T1000 (cell line): ENCODE measurements at places on chromosomes 6 and 20.

DNA sequence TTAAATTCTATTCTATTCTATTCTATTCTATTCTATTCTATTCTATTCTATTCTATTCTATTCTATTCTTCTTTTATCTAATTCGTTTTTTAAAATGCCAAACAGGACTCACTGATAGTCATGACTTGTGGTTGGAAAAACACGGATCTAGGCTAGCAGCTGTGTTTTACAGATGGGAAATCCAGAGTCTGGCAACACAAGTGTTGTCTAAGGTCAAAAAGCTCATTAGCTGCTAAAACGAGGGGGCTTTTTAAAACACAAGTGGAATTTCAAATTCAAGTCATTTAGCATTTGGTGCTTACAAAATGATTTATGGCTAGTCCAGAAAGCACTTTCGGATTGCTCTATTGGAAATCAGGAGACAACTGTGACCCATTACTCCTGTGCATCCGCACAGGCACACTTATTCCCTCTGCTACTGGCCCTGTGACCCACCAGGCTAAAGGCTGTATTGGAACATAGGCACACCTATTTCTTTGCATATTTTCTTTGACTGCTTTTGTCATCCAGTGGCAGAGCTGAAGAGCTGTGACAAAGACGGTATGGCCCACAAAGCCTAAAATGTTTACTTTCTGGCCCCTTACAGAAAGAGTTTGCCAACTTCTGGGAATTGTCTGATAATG is 17.8 kb upstream of the MLIP start:
- DNase-seq, result no peak

DNA sequence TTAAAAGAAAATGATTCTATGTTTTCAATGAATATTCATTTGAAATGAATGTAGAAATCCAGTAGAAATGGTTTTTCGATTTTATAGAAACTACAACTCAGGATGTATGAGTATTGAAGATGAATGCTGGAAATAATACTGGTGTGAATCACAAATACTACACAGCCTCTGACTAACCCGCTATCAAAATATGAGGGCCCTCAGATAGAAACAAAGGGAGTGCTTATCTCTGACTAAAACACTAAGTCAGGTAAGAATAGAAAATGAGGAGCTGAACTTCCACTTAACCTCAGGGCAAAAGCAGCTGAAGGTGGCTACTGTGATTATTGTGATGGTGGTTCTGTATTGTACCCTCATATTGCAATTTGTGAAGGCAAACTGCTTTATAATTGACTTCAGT is 220.9 kb upstream of the RNF217 start:
- DNase-seq, result no peak

DNA sequence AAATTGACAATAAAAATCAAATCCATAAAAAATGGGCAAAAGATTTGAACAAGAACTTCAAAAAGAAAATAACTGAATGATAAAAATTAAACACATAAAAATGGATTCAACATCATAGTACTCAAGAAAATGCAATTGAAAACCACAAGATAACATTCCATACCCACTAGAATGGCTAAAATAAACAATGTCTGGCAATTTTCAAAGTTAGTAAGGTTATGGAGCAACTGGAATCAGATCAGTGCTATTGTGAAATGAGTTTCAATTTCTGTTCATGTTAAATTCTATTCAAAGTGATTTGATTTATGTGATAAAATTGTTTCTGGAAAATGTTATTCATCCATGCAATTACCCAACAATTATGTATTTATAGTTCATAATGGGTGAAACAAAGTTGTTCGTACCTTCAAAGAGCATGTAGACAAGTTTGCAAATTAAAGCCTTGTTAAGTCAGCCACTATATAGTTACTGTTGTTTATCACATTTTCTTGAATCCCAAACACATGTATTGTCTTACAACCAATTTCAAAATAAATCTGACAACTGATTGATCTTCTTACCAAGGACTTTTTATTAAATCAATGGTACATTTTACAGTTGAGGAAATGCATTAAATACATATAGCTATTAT is 151.5 kb upstream of the CENPW start:
- no peak for DNase-seq

GRCh38 chr6:149046822-149047246 is 270.7 kb upstream of the TAB2 start:
- DNase-seq, result no peak

DNA sequence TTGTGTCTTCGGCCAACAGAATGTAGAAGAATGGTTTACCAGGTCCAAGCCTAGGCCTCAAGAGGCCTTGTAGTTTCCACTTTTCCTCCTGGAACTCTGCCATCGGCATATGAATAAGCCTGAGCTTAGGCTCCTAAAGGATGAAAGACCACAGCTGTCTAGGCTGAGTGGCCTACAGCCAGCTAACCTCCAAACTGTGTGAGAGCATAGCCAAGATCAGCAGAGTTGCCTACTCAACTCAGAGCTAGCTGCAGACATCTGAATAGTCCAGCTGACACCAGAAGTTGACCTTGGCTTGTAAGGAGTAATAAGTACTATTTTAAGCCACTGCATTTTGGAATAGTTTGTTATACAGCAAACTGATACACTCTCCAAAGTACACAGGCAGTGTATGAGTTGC is 52.6 kb upstream of the SMIM29 start:
- DNase-seq, result no peak

DNA sequence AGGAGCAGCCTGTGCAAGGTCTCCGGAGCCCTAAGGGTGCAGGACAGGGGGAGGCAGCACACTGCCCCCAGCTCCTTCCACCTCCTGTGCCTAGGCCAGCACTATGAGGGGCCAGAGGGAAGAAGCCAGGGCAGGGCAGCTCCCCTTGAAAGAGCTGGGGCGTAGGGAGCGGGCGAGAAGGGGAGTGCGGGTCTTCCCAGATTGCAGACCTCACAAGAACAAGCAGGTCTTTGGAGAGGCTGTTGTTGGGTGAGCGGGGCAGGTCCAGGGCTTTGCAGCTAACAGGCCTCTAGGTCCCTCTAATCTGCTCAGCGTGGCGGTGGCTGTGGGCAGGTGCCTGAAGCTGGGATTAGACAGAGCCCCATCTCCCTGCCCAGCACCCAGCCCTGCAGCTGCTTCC is 22.4 kb upstream of the CST1 start:
- no peak for DNase-seq

DNA sequence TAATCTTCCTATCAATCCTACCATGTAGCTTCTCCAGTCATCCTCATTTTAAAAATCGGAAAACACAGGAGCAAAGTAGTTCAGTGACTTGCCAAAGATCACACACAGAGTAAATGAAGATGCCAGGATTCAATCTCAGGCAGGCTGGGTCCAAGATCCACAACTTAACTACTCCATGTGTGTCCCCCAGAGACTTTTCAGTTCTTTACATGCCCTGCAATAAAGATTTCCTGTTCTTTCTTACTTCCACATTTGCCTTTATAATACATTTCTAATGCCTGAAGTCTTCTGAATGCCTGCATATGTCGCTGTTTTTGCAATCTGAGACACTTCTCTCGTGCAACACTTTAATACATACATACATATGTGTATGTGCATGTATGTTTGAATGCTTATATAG is 121.7 kb upstream of the MARCKS start:
- no peak for DNase-seq

- no peak for DNase-seq
Observed at GRCh38 chr6:162615016-162615705, 112.4 kb downstream of the PRKN start.

DNA sequence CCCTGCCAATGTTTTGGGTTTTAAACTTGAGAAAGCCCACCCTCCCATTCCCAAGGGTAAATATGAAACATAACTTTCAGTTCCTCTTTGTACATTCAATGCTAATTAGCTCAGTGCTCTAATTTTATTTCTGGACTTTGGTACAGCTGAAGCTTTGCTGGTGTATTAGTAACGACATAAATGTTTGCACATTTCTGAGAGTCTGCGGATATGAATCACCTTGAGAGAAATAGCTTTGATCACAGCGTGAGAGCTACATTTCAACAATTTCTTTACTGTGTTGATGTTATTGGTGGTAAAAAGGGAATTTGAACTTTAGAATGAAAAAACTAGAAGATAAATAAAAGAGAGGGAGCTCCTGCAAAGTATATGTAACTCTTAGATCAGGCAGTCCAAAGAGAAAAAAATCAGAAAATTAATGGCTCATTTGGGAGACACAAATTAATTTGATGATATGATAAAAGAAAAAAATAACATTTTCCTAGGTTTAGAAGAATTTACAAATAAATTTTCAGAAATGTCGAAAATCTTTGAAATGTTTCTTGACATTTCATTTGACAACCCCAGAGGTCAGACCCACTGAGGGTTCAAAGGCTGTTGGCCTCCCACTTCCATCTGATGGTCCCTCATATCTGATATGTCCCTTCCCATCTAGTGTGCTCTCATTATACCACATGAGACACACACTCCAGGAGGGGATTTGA is 38.5 kb upstream of the CAP2 start:
- DNase-seq, result no peak

DNA sequence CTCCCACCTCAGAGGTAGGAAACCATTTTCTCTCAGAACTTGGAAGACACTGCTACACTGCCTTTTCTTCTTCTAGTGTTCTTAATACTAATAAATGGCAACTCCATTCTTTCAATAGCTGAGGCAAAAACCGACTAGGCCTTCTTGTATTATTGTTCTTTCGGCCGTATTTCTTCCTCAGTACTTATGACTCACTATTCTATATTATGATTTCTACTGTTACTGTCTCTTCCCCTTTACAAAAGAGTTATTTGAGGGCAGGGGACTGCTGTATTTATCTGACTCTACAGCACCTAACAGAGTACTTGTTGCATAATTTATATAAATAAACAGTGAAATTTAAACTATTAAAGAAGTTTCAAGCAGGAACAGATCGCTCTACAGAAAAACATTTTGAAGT is 3.1 kb downstream of the DNAAF9 start:
- DNase-seq, result no peak

DNA sequence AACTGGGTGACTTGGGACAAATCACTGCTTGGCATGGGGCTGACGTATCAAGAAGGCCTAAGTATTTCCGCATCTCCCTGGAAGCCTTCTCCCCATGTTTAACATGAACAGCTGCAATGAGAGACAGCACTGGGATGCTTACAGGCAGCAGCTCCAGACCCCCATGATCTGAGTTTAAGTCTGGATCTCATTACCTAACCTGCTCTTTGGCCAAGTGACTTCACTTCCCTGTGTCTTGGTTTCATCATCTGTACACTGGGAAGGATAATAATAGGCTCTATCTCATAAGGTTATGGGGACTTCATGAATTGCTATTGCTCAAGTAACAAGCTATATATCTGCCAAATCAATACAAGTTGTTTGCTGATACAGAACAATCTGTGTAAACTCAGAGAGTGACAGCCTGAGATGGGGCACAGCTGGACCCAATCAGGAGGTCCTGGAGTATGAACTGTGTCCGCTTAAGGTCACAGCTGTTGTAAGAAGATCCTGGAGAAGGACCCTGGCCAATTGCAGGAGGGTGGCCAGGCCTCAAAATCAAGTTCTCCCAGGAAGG is 56.0 kb downstream of the TGM2 start:
- DNase-seq, result no peak

DNA sequence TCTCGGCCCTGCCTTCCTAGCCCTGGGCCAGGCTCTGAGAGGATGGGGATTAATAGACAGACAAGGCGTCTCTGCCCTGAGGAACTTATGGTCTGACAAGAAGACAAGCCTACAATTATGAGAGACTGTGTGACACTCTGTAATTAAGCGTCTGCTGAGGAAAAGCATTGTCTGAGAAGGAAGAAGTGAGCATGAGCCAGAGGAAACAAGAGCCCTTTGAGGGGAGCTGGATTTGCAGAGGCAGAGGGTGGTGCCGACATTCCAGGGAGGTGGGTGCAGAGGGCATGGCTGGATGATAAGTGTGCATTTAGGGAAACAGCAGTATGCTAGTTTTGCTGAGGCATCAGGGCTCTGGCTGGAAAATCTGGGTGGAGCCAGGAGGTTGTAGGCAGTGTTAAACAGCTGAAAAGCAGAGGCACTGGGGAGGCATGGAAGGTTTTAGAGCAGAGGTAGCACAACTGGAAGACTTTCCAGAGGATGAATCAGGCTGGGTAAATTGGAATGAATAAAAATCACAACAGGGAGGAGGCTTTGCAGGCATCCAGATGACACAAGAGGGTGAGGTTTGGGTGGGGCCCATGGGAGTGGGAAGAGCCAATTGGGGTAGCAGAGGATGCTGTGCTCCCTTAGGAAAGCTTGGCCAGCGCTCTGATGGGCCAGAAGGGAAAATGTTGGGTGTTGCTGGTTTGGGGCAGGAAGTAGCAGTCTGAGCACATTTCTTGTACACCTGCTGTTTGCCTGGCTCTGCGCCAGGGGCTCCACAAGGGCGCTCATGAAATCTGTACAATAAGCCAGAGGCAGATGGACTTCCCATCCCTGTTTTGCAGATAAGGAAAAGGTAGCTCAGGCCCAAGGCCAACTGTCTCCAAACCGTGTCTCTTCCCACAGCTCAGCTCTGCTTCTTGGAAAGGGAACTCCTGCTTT is 74.0 kb upstream of the MYL9 start:
- no peak for DNase-seq

- no peak for DNase-seq
Observed at GRCh38 chr6:84172080-84172479, 55.4 kb downstream of the CEP162 start.

GRCh38 chr6:127914240-127914639 is 13.4 kb upstream of the THEMIS start:
- DNase-seq, result no peak

DNA sequence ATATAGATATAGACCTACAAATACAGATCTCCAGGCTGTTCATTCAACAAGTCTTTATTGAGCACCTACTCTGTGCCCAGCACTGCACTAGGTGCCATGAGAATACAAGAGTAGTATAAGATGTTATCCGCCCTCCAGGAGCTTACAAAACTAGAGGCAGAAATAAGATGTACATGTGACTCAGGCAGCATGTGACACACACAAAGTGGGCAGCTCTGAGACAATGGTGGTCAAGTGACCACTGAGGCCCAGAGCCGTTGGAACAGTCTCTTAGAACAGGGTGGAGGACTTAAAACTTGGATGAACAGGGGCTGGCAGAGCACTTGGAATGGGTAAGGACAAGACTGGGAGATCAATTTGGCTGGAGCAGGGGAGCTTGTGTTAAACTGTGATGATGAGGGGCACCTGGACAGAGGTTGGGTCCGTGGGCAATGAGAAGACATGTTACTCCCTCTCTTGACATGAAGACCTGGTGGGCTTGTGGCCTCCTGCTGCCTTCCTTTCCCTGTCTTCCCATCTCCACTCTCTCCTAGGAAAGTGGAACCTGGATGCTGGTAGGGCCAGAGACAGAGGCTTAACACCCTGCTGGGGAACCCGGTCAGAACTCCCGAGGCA is 21.2 kb downstream of the TRIM15 start:
- DNase-seq, result no peak

GRCh38 chr6:3500262-3501014 is 43.6 kb upstream of the SLC22A23 start:
- DNase-seq, result no peak
